Thyroid gland (tissue), 4 donors: ENCODE measurements at places on chromosomes 11 and 22. TPM values are rescaled to one million over a fixed set of nuclear protein-coding genes. Genes with fewer than 3 reads are reported as not detected.

DNA sequence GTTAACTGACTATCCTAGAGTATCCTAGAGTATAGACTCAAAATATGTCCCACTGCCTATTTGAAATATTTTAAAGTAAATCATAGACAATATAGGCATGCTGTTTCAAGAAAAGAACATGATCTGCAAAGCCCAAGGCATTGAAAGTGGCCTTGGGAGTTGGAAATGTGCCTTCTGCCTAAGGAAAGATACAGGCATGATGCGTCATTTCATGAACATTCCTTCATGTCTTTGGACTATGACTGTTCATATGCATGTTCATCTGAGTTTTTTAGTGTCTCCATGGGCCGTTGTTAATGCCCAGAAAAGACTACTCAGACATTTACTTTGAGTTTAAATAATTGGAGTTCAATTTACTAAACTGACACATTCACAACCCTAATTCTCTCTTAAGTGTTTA, 69.7 kb upstream of the PRDM11 start:
- H3K27ac ChIP-seq = no peak overlapping the region
- no peak overlapping the region for H3K4me3 ChIP-seq
- DNase-seq = no peak
- H3K36me3 ChIP-seq = no peaks in the 10 kb centered on the region
- H3K27me3 ChIP-seq = no peaks in the 10 kb centered on the region
- no peaks in the 10 kb centered on the region for H3K4me1 ChIP-seq

DNA sequence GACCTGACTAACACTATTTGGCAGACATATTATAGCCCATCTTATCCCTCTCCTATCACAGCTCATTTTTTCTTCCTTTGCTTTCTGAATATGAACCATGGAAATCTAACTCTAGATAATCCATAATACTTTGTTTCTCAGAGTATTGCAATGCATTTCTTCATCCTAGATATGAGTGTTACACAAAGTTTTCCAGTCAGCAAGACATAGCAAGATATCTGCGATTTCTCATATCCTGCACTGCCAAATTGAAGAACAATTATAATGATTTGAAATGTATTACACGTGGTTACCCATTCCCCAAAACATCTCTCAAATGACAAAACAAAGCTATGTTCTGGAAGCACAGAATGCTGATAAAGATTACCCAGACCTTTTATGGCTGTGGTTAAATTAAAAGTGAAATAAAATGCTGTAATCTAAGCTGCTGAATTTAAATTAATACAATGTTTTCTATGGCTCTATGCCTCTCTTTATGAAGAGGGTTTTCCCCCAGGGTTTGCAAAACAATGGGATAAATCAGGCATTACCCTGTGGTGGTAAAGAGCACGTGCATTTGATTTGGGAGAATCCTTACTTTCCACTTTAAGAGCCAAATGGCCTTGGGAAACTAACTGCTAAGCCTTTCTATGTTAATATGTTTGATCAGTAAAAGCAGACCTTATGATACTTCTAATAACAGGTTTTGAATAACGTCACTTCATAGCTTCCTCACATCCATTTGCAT, 1291.0 kb upstream of the CNTN5 start:
- no peak overlapping the region for H3K4me3 ChIP-seq
- no peaks in the 10 kb centered on the region for H3K27me3 ChIP-seq
- no peak for DNase-seq

The C11orf91 gene
- not detected for total RNA-seq

DNA sequence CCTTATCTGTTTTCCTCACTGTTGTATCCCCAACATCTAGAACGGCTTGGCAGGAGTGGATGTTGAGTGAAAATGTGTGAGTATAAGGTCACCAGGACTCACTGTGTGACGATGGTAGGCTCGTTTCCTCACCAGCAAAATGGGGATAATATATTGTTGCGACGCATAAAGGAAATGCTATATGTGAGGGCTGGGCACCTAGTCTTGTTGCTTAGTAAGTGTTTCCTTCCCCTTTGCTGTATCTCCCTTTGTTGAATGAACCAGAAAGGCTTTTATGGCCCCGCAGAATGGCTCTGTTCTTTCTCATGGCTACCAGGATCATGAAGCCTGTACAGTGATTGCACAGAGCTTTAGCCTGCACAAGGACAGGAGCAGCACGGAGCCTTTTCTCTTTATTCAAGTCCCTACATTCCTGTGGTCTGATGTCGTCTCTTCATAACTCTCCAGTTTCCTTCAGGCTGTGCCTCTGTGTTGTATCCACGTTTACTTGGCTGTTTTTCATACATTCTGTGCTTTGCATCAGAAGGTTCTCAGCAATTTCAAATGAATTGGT, 5.4 kb downstream of the TNRC6B start:
- H3K27me3 ChIP-seq = no peaks in the 10 kb centered on the region
- H3K36me3 ChIP-seq = no peaks in the 10 kb centered on the region
- peaks cover 52% of the 10 kb centered on the region for H3K4me1 ChIP-seq
- H3K4me3 ChIP-seq = no peak overlapping the region
- no peak for DNase-seq

DNA sequence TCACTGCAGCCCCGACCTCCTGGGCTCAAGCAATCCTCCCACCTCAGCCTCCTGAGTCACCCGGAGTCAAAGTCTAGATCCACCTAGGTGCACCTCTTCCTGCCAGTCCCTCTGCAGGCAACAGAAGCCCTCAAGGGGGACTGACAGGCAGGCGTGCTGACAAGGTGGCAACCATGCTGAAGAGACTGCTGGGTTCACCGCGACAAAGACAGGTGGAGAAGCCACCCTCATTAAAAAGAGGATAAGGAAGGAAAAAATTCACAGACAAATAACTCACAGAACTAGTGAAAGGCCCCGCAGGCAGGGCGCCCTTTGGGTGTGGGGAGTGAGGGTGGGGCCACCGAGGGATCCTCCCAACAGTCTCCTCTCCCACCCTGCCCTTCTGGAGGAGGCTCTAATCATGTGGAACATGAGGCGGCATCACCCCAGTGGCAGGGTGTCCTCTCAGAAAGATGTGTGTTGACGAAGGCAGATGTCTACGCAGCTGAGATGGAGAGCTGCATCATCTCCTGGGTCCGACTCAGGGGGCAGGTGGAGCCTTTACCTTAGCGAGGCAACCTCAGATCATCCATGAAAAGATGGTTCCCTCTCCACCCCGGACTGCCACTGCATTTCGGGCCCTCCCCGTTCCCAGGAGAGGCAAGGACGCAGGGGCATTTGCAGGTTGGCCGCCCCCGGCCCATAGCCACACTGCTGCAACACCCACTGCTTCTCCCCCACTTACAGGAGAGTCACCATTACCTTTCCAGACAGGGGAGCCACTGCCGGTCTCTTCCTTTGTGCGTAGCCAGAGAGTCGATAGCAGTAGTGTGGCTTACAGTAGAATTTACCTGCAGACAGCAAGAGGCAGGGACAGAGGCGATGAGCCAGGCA, 91.2 kb upstream of the BID start:
- no peak overlapping the region for H3K27ac ChIP-seq
- DNase-seq = no peak
- H3K4me1 ChIP-seq = peaks cover 9% of the 10 kb centered on the region
- peaks cover 21% of the 10 kb centered on the region for H3K36me3 ChIP-seq

DNA sequence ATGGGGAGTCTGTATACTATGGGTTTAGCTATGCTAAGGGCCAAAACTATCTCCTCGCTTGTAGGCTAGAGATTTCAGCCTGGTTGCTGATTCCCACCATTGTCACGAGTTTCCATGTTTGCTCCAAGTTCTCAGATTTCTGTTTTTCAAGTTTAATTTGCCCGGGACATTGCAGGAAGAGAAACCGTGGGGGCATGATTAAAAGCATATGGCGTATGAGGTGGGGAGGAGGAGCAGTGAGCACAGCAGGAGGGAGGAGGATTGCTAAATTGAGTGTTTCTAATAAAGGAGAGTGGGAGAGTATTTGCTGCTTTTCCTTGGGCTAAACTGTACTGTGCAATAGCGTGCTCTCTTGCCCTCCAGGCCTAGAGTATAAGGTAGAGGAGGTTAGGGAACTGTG, 558.4 kb downstream of the METTL15 start:
- DNase-seq = no peak
- no peaks in the 10 kb centered on the region for H3K4me1 ChIP-seq
- H3K36me3 ChIP-seq = no peaks in the 10 kb centered on the region
- H3K27me3 ChIP-seq = no peaks in the 10 kb centered on the region

DNA sequence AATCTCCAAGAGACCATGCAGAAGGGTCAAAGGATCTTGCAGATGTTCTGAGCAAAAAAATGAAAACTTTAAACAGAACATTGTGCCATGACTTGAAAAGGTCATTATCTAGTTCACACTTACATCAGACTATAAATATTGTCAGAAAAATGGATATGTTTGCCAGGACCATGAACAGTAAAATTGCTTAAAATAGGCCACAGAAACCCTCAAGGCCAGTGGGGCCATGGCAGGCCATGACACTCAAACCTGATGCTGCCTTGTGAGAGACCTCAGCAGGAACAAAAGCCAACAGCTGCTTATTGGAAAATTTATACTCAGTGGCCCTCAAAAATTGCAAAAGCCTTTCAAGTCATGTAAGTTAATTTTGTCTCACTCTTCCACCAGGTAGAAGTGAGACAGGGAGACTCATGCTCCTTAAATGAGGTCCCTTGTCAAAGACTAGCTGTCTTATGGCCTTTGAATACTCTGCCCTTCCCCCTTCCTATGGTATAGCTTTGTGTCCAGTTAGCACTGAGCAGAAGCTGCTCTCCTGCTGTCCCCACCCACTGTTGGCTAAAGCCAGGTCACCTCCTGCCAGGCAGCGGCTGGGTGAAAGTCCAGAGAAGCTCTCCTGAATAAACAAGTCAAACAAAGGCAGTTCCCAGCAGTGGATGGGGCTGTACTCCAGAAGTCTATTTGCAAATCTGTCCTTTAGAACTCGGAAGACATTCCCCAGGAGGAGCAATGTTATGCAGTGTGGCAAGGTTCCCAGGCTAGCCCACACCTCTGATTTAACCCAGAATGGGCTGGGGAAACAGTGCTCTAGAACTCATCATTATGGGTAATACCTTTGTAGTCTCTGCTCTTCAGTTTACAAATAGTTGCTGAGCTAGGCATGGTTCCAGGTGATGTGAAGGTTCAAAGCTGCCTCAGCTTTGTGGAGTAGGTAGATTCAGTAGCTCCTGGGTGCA, 21.4 kb downstream of the ADM start:
- no peak overlapping the region for H3K4me3 ChIP-seq
- peaks cover 22% of the 10 kb centered on the region for H3K4me1 ChIP-seq
- no peaks in the 10 kb centered on the region for H3K27me3 ChIP-seq
- H3K36me3 ChIP-seq = no peaks in the 10 kb centered on the region

DNA sequence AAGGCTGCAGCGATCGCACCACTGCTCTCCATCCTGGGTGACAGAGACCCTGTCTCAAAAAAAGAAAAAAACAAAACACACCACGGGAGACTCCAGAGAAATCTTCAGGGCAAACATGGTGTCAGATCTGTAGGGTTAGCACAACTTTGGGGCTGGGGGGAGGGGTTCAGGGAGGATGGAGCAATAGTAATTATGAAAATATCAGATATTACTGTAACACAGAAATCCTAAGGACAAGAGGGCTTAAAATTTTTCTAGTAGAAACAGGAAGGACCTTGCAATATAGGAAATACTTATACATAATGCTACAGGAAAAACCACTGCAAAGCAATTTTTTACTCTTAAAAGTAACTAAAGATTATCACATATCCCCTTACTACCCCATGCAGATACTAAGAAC, 13.8 kb downstream of the EIF4ENIF1 start:
- H3K36me3 ChIP-seq = no peaks in the 10 kb centered on the region
- no peak for DNase-seq
